ENCODE measurements at places on chromosomes 4 and X. TPM values are rescaled to one million over a fixed set of nuclear protein-coding genes. Genes with fewer than 3 reads are reported as not detected.

Gene ITGB1BP2
- total RNA-seq = 5.5 TPM

Gene PHEX
- 0.24 TPM for total RNA-seq

Gene ZXDA
- total RNA-seq = 2.9 TPM

DNA sequence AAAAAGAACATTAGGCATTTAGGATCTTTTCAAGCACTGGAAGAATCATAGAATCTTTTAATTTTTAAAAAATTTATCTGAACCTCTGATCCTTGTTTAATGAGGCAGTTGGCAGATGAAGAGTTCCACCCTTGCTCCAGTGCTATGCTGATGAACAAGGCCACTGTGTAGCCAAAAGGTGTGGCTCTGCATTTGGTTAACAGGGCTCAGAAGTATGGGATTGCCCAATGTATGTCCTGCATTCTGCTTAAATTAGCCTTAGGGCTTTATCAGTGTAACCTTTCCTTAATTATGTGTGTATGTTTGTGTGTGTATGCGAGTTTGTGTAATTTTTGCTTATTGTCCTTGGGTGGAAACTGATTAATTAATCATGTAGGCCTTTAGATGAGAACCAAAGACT lies 43.3 kb upstream of the PPM1K start:
- peaks cover under 1% of the 10 kb centered on the region for H3K36me3 ChIP-seq
- H3K27me3 ChIP-seq = peaks cover 5% of the 10 kb centered on the region
- no peak overlapping the region for H3K27ac ChIP-seq
- peaks cover 4% of the 10 kb centered on the region for H3K4me1 ChIP-seq

DNA sequence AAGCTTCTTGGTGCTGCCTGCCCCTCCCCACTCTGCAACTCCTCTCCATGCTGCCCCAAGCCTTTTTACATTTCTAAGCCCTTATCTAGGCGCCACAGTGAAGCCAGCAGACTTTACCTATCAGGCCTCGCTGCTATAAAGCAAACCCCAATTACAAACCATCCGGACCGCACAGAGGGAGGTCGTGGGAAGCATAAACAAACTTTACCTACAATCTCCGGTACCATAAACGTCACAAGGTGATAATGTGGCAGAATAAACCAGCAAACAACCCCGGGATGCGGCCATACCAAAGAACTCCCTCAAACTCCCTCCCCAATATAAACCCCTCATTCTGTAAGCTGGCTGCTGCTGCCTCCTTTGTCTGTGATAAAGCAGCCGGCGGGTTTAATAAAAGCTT lies 54.0 kb upstream of the ZCCHC13 start:
- no peak overlapping the region for H3K27ac ChIP-seq
- peaks cover 22% of the 10 kb centered on the region for H3K36me3 ChIP-seq
- H3K4me1 ChIP-seq = no peaks in the 10 kb centered on the region

DNA sequence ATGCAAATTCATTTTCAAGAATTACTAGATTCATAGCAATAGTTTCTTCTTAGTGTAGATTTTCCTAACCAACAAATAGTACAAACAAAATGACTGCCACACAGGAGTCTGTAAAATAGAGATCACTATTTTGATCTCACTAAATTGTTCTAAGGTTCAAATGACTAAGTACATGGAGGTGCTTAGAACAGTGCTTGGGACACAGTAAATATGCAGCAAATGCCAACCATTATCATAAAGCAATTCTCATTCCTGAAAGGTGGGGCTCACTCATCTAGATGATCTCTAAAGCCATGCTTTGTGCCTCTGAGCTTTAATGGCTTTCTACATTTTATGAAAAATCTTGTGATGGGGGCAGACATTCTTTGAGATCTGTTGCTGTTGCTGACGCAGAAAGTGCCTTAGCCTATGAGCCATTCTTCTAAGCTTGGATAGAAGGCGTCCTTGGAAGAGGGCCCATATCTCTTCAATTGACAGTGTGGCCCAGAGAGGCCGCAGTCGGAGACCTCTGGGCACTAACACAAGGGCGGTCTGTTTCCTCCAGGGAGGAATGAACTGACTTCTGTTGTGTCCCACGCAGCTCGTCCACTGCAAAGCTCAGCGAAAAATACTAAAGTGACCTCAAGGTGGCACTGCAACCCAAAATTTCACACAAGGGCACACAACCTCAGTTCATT lies 23.5 kb downstream of the TLR10 start:
- H3K4me1 ChIP-seq = peaks cover 25% of the 10 kb centered on the region
- DNase-seq = peak; percentile 77
- no peaks in the 10 kb centered on the region for H3K27me3 ChIP-seq
- H3K4me3 ChIP-seq = no peak overlapping the region

DNA sequence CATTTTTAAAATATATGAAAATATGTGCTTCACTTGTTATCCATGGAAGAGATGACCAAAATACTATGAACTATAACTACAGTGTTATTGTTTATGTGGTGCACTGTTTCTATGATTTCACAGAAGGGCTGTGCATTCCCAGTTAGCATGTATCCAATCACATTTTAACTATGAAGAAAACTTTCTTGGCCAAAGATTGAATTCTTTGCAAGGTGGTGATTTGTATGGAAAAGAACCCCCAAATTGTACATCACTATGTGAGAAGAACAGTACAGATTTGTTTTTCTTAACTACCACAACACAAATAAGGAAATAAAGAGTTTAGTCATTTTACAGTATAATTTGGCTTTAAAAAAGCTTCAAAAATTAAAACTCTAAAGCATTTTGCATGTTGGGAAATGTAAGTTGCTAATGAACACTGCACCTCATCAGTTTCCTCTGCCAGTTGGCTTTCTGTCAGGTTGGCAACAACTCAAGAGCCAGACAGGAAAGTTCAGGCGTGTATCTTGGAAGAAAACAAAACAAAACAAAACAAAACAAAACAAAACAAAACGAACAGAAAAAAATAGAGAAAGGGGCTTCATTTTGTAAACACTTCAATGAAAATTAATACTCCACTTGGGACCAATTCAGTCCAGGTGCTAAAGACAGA lies 237.0 kb downstream of the SCFD2 start:
- H3K27me3 ChIP-seq = no peaks in the 10 kb centered on the region
- H3K4me3 ChIP-seq = no peak overlapping the region
- no peak overlapping the region for H3K27ac ChIP-seq
- no peaks in the 10 kb centered on the region for H3K4me1 ChIP-seq

GRCh38 chrX:47283015-47283771 lies 50.4 kb downstream of the USP11 start:
- peaks cover 2% of the 10 kb centered on the region for H3K4me1 ChIP-seq
- no peaks in the 10 kb centered on the region for H3K27me3 ChIP-seq
- no peak overlapping the region for H3K4me3 ChIP-seq
- DNase-seq = peak; percentile 24

DNA sequence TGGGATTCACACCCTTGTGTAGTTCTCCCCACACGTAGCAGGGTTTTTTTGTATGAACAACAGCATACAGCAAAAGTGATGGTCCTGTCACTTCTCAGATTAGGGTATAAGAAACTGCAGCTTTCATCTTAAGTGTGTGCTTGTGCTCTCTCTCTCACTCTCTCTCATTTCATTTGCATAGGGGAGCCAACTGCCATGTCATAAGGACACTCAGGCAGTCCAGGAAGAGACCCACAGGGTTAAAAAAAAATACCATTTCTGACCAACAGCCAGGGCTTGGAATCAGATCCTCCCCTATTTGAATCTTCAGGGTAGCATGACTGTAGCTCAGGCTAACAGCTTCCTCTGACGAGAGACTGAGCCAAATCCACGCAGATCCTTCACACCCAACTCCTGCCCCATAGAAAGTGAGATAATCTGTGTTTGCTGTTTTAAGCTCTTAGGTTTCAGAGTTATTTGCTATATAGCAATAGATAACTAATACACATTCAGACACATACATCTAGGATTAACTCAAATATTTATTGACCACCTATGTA lies 331.2 kb downstream of the PAPSS1 start:
- H3K27me3 ChIP-seq = no peaks in the 10 kb centered on the region
- DNase-seq = no peak
- no peak overlapping the region for H3K4me3 ChIP-seq
- no peak overlapping the region for H3K27ac ChIP-seq

All from activated CD8-positive, alpha-beta T cell treated with anti-CD3 and anti-CD28 coated beads, Interleukin-2, amount 10 ng/mL, durations not matched to agents 7 days and 5 days (primary cell).